ENCODE measurements at places on chromosomes 12 and 14.

DNA sequence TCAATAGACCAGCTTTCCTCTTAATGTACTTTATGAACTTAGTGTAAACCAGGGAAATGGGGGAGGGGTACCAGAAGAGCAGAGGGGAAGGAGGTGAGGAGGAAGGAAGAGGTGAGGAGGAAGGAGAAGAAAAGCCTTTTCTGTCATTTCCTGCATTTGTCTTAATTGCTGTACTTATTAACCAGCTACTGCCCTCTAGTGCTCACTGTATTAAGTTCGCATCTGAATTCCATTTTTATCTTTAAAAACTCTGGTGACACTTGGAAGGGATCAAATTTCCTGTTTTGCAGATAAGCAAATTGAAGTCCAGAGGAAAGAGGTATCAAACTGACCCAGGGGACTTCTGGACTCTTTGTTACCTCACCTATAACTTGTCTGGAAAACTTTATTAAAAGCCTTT, 22.2 kb downstream of the MANSC1 start:
- DNase-seq, result no peak

DNA sequence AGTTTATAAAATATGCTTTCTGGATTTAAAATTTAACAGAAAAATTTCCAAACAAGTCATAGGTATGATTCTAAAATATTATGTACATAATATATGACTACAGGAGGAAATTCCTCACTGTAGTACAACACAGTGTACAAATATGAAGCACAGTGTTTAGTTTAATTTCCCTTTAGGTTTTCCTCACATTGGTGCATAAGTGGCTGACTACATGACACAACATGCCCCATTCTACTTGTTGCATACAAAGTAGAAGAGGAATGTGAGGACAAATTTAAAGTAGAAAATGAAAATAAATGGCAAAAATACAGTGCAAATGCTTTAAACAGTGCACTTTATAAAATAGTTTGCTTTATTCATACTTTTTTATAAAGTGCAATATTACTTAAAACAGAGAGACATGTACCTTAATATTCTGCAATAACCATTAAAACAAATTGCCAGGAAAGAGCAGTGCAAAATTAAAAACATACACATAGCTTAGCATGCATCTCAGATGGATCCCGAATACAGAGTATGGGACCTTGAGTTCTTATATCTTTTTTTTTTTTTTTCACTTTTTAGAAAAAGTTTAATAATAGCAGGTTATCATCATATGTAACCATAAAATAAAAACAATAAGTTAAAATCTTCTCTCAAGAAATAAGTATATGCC, 54.8 kb upstream of the TTC7B start:
- DNase-seq, result no peak

GRCh38 chr14:63387711-63388110, 69.0 kb upstream of the GPHB5 start:
- DNase-seq, result no peak

DNA sequence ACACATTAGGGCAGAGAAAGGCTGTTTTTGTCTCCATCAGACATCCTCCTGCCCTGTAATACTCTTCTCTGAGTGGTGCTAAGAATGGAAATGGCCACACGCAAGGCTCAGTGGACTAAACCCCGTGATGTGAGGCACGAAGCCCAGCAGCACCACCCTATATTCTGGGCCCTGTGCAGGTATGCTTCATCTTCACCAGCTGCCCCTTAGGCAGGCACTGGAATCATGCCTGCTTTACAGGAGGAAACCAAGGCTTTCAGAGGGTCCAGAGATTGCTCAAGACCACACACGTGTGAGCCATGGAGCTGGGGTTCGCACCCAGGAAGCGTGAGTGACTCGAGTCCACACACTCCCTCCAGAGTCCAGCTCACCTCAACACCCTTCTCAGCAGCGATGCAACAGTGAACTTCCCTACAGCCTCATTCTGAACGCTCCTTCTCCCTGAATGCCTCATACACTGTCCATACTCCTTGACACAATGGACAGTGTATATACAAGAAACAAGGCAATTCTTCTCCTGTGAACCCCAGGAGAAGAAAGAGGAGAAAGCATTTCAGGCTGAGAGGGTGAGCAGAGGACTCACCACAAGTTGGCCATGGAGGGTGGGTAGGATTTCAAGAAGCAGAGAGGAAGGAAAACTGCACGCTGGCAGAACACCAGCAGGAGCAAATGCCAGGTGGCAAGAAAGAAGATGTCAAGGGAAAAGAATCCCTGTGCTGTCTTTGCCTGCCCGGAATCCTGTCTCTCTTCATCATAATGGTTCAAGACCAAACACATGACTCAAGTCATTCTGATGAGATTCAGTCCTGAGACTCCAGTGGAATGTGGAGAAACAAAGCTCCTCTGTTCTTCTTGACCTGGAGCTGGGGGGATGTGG, 39.1 kb downstream of the NT5DC3 start:
- DNase-seq, result no peak

DNA sequence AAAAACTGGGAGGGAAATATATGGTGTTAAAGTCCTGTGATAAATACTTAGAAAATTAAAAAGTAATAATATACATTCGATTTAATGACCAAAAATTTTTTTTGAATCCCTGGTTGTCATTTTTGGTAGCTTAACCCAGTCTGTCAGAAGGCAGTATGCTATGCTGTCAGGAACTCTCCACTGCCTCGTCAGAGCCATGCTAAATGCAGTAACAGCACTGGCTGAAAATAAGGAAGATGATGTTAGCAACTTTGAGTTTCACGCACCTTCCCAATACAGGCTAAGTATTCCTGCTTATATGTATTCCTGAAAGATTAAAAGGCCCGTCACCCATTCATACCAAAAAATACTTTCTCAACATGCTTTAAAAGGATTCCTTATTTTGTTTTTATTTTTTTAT, 34.2 kb downstream of the SAV1 start:
- DNase-seq, result no peak

GRCh38 chr14:91272341-91273272, 28.1 kb upstream of the GPR68 start:
- DNase-seq, result no peak

GRCh38 chr14:90660865-90661570, 155.2 kb downstream of the TTC7B start:
- no peak for DNase-seq

GRCh38 chr12:110186059-110186458, 61.9 kb downstream of the IFT81 start:
- DNase-seq, result no peak

- no peak for DNase-seq
Measured at GRCh38 chr12:28202374-28203130, 12.3 kb downstream of the CCDC91 start.

- DNase-seq, result no peak
Measured at GRCh38 chr12:32688786-32689185, 9.7 kb downstream of the DNM1L start.

GRCh38 chr14:30153717-30154116, 226.1 kb upstream of the PRKD1 start:
- DNase-seq, result no peak

GRCh38 chr14:69901113-69901951, 22.1 kb downstream of the SMOC1 start:
- DNase-seq, result no peak

DNA sequence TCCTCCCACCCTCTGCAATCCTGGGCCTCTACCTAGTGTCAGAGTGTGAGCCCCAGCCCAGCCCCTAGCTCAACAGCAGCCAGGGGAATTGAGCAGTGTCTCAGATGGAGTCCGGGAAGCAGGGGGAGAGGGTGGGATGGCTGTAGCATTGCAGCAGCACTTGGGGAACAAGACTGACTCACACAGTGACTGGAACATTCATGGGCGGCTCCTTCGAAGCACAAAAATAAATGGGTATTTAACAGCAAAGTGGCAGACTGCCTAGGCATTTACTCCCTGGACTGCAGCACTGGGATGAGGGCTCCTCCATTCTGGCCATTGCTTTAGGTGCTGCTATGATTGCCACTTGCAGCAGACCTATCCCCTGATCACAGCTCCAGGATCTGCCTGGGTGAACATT, 46.0 kb upstream of the STK38L start:
- DNase-seq, result no peak

DNA sequence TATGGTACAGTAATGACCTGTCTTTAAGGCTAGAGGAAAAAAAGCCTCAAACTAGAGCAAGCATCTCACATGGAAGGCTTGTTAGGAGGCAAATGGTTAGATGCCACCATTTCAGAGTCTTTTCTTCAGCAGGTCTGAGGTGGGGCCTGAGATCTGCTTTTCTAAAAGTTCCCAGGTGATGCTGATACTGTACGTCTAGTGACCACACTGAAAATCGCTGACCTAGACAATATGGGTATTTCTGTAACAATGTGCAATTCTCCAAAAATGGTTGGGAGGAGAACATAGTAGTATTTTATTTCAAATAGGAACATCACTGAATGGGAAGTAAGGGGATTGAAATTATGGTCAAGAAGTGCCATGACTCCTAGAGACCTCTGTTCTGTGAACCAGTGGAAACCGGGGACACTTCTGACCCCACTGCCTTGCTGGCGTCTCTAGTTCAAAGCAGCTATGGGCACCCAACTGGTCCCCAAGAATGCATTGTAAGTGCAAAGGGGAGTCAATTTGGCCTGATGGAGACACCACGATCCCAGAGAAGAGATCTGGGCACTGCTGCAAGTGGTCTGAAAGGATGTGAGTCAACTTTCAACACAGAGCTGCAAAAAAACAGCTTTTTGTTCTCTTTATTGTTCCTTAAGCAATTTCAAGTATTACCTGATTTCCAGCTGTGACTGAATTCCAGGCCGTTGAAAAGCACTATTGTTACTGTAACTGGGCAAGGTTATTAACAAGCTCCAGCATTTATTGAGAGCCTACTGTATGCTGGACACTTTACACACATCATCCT, 54.4 kb upstream of the PLEKHG7 start:
- DNase-seq, result no peak

DNA sequence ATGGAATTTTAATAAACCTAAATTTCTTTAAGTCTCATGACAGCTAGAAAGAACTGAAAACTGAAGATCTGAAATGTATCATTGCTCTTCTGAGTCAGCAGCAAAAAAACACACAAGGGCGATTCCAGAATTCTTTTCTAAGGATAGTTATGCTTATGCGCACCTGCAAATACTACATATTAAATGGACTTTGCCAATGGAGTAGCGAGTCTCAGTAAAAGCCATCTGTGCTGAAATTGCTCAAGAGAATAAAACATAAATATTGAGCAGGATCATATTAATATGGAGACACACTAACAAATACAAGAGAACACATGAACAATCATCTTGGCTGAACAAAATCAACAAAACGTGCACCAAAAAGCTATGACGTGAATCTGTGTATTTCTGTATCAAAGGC, 73.7 kb downstream of the CPNE8 start:
- no peak for DNase-seq

GRCh38 chr12:55736780-55737580, 5.9 kb upstream of the GDF11 start:
- DNase-seq, result no peak

GRCh38 chr14:56648508-56649301, 69.1 kb downstream of the TMEM260 start:
- no peak for DNase-seq

DNA sequence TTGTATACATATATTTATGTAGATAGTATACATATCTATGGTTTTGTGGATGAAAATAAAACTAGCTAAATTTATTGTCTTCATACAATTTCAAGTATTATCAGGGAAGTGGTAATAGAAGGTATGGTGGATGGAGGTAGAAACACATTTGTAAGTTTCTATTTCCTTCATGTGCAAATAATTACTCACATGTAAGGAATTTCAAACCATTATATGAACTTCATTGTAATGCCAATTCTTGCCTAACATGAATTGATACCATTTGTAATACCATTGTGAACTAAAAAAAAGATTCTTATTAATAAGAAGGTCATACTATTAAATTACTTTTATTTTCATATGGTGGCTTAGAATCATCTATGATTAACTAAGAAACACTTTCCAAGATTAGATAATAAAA, 20.1 kb upstream of the PPFIA2 start:
- DNase-seq, result no peak

- no peak for DNase-seq
Measured at GRCh38 chr12:120077260-120077659, 39.3 kb downstream of the RAB35 start.

- DNase-seq, result no peak
Measured at GRCh38 chr12:46538976-46539375, 166.4 kb upstream of the SLC38A2 start.

DNA sequence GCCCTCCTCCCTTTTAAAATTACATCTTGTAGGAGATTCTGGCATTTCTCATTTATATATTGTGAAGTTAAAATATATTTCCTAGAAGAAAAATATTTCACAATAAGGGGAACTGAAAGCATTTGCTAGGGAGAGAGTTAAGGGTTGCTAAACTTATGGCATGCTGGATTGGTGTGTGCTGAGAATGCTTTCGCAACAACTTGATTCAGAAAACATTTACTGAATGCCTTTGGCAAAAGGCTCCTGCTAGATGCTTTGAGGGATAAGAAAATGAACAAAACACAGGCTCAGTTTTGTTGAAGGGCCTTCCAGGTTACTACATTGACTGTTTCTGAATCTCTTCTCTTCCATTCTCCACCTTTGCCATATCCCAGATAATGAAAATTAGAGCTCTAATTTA, 67.5 kb downstream of the DIP2B start:
- no peak for DNase-seq

DNA sequence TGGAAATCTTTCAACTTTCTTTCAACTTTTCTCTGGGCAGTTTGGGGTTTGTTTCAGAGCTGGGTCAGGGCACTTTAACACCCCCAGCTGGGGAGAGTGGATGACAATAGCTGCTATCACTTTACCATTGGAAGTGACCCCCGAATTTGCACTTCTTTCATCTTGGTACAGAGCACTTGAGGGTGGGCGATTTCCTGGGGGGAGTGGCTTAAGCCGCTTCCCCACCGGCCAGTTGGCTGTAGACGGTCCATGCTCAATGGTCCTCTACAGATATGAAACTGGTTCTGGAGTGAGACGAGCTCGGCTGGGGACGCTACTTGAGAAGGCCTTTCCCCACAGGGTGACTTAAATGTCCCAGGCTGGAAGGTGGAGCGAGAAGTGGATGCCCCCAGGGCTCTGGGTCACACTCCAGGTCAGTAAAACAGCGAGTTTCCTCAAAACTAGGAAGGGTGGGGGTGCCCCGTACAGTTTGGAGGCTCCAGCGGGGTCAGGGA, at the start of gene VRTN:
Gene VRTN, plus strand, starts transcription at position 231 of the 494 bp plus-strand sequence. CDS start 8,313 bp downstream, outside the sequence.
- DNase-seq, result no peak

GRCh38 chr12:4275016-4275869, 1.7 kb downstream of the CCND2 start:
- DNase-seq, result no peak

DNA sequence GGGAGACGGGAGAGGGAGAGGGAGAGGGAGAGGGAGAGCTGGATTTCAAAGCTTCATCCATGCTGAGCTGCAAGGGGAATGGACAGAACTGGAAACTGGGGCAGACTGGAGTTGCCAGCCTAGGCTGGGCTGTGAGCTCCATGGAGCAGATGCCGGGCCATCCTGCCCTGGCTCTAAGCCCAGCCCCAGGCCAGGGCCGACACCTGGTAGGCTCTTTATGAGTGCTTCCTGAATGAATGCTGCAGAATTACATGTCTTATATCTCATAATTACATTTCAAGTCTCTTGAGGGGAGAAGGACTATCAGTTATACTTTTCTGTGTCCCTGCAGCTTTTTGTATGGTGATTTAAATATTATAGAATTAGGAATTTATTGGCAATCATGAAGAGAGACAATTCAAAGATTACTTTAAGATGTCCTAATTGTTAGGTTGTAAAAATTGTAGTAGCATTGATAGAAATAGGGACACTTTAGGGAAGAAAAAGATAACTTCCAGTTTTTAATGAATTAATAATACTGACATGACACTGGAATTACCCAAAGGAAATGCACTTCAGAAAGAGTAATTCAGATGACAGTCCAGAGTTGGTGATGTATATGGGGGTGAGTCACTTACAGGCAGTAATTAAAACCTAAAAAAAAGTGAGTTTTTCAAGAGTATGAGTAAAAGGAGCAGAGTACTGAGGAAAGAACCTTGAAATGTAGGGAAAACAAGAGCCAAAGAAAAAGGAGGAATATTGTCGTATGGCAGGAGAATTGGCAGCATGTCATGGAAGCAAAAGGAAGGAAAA, 29.0 kb downstream of the SCYL2 start:
- no peak for DNase-seq

All from glomerular endothelial cell (primary cell).